ENCODE measurements at places on chromosomes 12 and 14.
A peak's percentile ranks its signal among the peaks of the same experiment; 100 is the strongest.

DNA sequence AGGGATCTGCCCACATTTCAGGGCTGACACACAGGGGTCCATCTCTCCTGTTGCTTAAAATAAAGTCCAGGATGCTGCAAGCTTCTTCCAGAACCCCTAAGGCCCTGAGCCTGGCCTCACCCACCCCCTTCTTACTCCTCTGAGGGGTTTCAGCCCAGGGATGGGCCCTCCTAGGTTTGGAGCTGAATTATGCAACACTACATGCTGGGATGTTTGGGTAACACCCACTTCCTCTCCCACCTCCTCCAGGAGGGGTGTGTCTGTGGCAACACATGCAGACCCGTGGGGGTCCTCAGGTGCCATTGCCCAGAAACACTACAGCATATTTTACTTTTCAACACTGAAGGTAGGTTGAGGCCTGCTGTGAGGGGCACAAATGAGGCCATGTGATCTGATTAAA lies 5.4 kb downstream of the FBLN5 start:
- H3K4me1 ChIP-seq: peaks cover 10% of the 10 kb centered on the region
- no peak overlapping the region for H3K27ac ChIP-seq
- no peaks in the 10 kb centered on the region for H3K36me3 ChIP-seq
- DNase-seq: no peak
- H3K4me3 ChIP-seq: no peak overlapping the region

- peaks cover 6% of the 10 kb centered on the region for H3K27me3 ChIP-seq
- H3K4me3 ChIP-seq: no peak overlapping the region
- no peak for DNase-seq
- H3K36me3 ChIP-seq: no peaks in the 10 kb centered on the region
- no peak overlapping the region for H3K27ac ChIP-seq
Measured at GRCh38 chr12:126967152-126967551, 1299.8 kb upstream of the TMEM132C start.

- no peak for DNase-seq
- no peak overlapping the region for H3K4me3 ChIP-seq
- no peak overlapping the region for H3K27ac ChIP-seq
- H3K4me1 ChIP-seq: no peaks in the 10 kb centered on the region
Measured at GRCh38 chr14:103232831-103233319, 101.2 kb upstream of the EIF5 start.

- H3K27ac ChIP-seq: no peak overlapping the region
- no peak for DNase-seq
- no peaks in the 10 kb centered on the region for H3K36me3 ChIP-seq
- H3K4me3 ChIP-seq: no peak overlapping the region
- H3K4me1 ChIP-seq: no peaks in the 10 kb centered on the region
Measured at GRCh38 chr14:63134801-63135200, 69.4 kb upstream of the RHOJ start.

- no peaks in the 10 kb centered on the region for H3K27me3 ChIP-seq
- H3K4me3 ChIP-seq: no peak overlapping the region
- H3K4me1 ChIP-seq: no peaks in the 10 kb centered on the region
- H3K36me3 ChIP-seq: no peaks in the 10 kb centered on the region
- no peak overlapping the region for H3K27ac ChIP-seq
Measured at GRCh38 chr14:82414853-82415539, 881.3 kb upstream of the SEL1L start.

GRCh38 chr12:27899151-27899661 lies 73.3 kb downstream of the PTHLH start:
- H3K4me3 ChIP-seq: no peak overlapping the region
- no peaks in the 10 kb centered on the region for H3K4me1 ChIP-seq
- DNase-seq: peak; percentile 6
- peaks cover 9% of the 10 kb centered on the region for H3K27me3 ChIP-seq

Measured in activated CD4-positive, alpha-beta T cell treated with anti-CD3 and anti-CD28 coated beads for 36 hours (primary cell).